Kasumi-1 (cell line): ENCODE measurements at places on chromosomes 6 and 20.

- DNase-seq: peak; percentile 82
Observed at GRCh38 chr6:43823879-43824702, 54.1 kb downstream of the VEGFA start.

DNA sequence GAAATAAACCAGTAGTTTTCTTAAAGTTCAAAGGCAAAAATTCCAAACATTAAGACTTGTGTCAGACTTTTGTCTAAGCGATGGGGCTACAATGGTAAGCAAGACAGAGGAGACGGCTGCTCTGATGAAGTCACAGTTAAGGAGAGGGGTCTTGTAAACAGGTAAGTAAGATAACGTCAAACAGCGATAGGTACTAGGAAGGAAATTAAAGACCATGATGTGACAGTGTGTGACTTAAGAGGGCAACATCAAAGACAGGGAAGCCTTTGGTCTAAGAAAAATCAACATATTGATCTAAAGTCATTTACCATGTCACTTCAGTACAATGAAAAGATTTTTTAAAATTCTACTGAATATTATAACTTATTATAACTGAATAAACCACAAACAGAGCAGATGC is 23.1 kb downstream of the NUDT3 start:
- no peak for DNase-seq

DNA sequence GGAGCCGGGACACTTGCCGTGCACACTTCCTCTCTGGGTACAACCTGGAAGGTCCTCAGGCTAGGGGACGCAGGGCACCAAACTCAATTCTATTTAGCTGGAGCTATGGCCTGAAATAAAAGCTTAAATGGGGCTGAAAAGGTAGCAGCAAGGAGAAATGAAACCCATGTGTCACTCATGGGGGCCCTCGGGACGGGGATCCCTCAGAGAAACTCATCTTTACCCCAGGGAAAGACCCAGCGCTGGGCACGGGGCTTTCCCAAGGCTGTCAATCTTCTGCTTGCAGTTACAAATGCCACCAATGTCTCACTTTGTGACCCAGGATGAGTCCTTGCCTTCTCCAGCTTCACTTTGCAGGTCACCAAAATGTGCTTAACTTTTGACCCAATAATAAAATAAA is 16.5 kb downstream of the SNAI1 start:
- no peak for DNase-seq

GRCh38 chr6:146017672-146018071 is 11.2 kb upstream of the GRM1 start:
- DNase-seq: no peak

DNA sequence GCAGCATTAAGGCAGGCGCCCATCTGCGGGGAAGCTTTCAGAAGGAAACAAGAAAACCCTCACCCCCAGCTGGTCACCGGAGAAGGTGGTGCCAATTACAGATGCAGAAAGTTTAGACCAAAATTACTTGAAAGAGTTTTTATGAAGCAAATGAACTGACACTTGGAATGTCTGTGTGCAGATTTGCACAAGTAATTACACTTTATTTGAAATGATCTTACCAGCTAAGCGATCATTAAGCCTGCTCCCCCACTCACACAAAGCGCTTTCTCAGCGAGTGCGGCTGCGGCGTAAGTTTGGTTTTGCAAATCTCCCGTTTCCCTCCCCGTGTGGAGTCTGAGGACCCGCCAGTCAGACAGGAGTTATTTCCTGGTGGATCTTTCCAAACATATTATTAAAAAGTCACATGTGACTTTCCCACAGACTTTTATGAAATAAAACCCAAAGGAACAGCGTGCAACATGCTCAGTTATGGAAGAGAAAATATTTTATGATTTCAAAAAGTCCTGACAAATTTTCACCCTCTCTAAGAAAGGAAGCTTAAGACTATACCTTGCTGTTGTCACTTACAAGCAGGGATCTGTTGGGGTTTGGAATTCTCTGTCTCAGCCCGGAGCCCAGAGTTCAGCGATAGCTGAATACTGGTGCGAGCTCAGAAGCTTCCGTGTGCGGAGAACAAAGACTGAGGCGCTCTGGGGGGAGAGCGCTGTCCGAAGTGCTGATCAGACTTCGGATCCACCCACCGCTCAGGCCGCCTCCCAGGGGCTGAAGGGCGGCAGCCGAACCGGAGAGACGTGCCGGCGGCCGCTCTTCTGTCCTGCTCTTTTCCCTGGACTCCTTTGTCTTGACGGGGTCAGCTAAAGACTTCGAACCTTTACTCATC is 2.7 kb upstream of the MYT1 start:
- DNase-seq: peak; percentile 39

DNA sequence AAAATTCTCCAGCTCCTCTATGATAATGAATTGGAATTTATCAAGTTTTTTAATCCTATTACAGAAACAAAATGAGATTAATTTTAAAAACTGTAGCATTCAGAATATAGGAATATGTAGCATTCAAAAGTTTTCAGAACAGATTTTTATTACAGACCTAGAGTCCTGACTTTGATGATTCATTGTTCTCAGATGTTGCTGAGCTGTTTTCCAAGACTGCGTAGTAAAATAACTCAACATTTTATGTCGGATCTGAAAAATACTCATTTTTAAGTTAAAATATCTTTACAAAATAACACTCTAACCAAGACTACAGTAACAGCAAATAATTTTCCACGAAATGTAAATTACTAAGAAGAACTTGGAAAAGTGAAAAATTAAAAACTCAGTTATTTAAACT is 67.1 kb downstream of the SYCP2 start:
- DNase-seq: no peak

DNA sequence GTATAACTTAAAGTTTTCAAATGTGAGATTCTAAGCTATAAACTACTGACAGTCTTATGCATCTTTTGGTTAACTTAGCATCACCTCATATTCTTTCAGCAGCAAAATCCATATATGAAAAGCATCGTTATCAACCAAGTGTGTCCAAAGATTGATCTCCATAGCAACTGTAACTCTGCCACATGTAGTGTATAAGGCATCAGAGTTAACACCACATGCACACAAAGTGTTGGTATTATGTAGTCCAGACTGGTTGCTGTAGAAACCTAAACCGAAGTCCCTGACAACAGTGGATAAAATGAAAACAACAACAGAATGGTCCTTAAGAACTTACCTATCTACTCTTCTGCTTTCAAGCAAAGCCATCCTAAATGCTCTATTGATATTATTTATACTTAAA is 39.6 kb downstream of the PDSS2 start:
- DNase-seq: no peak
